ENCODE measurements at places on chromosomes 7 and 10. TPM values are rescaled to one million over a fixed set of nuclear protein-coding genes. Genes with fewer than 3 reads are reported as not detected.

KCP gene
- total RNA-seq, result 0.10 TPM

NUTM2E gene
- not detected for total RNA-seq

GPER1 gene
- total RNA-seq, result 0.14 TPM

KCNH2 gene
- total RNA-seq, result 0.45 TPM

EPHB6 gene
- total RNA-seq, result 9.0 TPM

ADO gene
- 23.3 TPM for total RNA-seq

CNNM1 gene
- 0.70 TPM for total RNA-seq

CALML3 gene
- not detected for total RNA-seq

PNLIPRP2 gene
- total RNA-seq, result not detected

ELN gene
- not detected for total RNA-seq

MYOZ1 gene
- total RNA-seq, result not detected

MMD2 gene
- total RNA-seq, result not detected

ACSM6 gene
- not detected for total RNA-seq

AGMO gene
- not detected for total RNA-seq

NUTM2A gene
- 0.66 TPM for total RNA-seq

TMEM139 gene
- total RNA-seq, result 2.7 TPM

PON3 gene
- not detected for total RNA-seq

SLC18A2 gene
- total RNA-seq, result not detected

ALOX5 gene
- 0.96 TPM for total RNA-seq

GHITM gene
- 227 TPM for total RNA-seq

RSBN1L gene
- total RNA-seq, result 21.7 TPM

PRSS2 gene
- not detected for total RNA-seq

COMTD1 gene
- total RNA-seq, result 54.7 TPM

CLRN3 gene
- total RNA-seq, result not detected

GJC3 gene
- total RNA-seq, result 0.52 TPM

LRRN3 gene
- total RNA-seq, result 89.3 TPM

ACTR1A gene
- total RNA-seq, result 54.9 TPM

SLC18A3 gene
- not detected for total RNA-seq

TMEM229A gene
- total RNA-seq, result not detected

GPR15LG gene
- not detected for total RNA-seq

GLRX3 gene
- 146 TPM for total RNA-seq

SUFU gene
- total RNA-seq, result 5.7 TPM

PRKCQ gene
- total RNA-seq, result 44.9 TPM

DOCK4 gene
- 0.29 TPM for total RNA-seq

BUB3 gene
- total RNA-seq, result 258 TPM

ZNF853 gene
- 2.2 TPM for total RNA-seq

CALCR gene
- not detected for total RNA-seq

PRKG1 gene
- not detected for total RNA-seq

FAM20C gene
- 1.1 TPM for total RNA-seq

RHOBTB1 gene
- not detected for total RNA-seq

CREB3L2 gene
- 20.4 TPM for total RNA-seq

SEC61A2 gene
- total RNA-seq, result 9.7 TPM

MYL10 gene
- not detected for total RNA-seq

PALD1 gene
- total RNA-seq, result 2.7 TPM

EFCAB10 gene
- not detected for total RNA-seq

PANK1 gene
- total RNA-seq, result 2.0 TPM

LAMB1 gene
- 0.16 TPM for total RNA-seq

CRYGN gene
- 0.74 TPM for total RNA-seq

DYNC1I1 gene
- 0.10 TPM for total RNA-seq

RGS10 gene
- total RNA-seq, result 273 TPM

CLCN1 gene
- 0.06 TPM for total RNA-seq

CAV1 gene
- 1.5 TPM for total RNA-seq

MAT1A gene
- total RNA-seq, result not detected
